ENCODE measurements at places on chromosomes 11 and 22. TPM values are rescaled to one million over a fixed set of nuclear protein-coding genes. Genes with fewer than 3 reads are reported as not detected.
A peak's percentile ranks its signal among the peaks of the same experiment; 100 is the strongest.

DNA sequence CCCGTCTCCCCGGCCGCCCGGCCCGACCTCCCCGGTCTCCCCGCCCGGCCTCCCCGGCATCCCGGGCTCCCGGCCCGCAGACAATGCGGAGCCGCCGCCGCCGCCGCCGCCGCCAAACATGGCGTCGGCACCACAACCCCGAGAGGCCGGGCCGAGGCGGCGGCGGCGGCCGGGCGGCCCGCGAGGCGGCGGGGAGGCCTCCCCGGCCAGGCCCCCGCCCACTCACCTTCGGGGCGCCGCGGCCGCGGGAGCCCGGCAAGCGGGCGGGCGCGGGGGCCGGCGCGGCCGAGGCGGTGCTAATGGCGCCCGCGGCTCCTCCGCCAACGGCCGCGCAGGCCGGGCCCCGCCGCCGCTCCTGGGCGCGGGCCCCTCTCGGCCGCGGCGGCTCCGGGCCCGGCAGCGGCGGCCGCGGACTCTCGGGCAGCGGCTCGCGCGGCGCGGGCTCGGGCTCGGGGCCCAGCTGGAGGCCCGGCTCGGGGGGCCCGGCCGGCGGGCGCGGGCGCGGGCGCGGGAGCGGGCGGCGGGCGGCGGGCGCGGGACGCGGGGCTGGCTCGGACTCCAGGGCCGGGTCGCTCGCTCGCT lies 311 bp downstream of the BRD1 start:
- no peak for DNase-seq

DNA sequence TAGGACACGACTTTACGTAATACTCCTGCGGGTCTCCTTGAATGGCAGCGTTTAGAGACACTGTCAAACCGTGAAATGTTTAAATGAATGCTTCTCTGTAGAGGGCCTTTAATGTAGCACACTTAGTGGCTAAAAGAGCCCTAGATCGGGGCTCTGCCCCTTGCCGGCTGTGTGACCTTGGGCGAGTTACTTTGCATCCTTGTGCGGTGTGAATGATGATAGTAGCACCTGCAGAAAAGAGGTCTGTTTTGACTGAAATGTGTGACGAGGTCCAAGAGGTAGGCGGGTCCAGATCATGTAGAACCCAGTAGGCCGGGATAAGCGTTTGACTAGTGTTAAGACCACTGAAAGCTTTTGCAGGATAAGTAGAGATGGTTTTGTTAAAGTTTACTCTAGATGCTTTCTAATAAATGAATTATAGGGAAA lies 866 bp downstream of the MED17 start:
- DNase-seq, result peak; percentile 6

GRCh38 chr11:7603031-7603781 lies 70.1 kb downstream of the CYB5R2 start:
- DNase-seq, result no peak

DNA sequence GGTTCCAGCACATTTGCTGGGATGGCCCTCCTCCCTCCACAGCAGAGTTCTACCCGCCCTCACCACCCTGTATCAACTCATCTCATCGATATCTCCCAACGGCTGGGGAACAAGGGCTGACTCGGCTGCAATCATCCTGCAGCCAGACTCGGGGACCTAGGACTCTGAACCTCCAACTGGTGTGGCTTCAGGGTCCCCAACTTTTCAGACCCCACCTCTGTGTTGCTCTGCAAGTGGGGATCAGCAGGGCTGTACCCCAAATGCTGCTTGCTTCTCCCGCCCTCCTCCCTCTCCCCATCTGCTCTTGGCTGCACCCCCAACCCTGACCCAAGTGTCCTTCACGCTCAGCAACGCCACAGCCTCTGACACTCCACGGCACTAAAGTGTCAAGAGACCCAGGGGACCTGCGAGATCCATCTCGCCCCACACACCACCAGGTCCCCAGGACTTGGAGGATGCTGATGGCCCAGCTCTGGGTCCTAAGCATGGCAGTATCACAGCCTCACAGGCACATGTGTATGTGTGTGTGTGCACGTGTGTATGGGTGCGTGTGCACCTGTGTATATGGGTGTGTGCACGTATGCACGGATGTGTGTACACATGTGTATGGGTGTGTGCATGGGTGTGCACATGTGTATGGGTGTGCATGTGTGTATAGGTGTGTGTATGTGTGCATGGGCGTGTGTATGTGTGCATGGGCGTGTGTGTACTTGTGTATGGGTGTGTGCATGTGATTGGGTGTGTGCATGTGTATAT lies 26.4 kb downstream of the KCNQ1 start:
- DNase-seq, result no peak

DNA sequence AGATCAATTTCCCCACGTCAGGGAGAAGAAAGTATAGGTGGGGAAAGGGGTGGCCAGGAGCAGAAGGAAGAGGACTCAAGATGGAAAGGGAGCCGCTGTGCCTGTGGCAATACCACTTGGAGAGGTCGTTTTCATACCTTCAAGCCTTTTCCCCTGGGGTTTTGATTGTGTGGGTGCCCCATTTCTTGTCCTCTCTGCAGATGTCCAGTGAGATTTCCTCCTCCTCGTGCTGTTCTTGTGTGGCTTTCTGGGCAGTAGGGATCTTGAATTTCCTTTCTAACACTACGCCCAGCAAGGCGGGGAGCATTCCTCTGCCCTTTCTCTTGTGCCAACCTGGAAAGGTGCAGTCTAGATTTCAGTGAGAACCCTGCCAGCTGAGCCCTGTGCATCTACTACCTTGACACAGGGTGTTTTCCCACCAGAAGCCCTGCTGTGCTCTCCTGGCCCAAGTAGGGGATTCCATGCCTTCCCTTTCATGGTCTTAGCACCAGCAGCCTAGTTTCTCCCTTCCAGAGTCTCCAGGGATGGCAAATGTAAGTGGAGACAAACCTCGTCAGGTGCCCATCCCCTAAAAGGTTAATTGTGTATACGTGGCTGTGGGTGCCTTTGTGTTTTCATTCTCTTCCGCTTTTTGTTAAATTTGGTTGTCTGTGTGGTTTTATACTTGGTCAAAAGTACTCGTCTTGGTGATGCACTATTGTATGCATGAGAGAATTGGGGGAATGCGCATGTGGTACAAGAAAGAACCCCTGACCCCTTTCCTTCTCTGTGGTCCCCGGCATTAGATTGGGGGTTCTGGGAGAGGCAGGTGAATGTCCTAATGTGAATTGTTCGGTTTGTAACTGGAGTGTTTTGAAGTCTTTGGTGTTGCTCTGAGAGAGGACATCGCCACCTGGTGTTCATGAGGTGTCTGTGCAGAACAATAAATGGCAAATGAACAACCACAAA lies 71.4 kb upstream of the MPEG1 start:
- peak; percentile 47 for DNase-seq

- no peak for DNase-seq
These were observed 82.8 kb downstream of the FEZ1 start for GRCh38 chr11:125413226-125413625.

DNA sequence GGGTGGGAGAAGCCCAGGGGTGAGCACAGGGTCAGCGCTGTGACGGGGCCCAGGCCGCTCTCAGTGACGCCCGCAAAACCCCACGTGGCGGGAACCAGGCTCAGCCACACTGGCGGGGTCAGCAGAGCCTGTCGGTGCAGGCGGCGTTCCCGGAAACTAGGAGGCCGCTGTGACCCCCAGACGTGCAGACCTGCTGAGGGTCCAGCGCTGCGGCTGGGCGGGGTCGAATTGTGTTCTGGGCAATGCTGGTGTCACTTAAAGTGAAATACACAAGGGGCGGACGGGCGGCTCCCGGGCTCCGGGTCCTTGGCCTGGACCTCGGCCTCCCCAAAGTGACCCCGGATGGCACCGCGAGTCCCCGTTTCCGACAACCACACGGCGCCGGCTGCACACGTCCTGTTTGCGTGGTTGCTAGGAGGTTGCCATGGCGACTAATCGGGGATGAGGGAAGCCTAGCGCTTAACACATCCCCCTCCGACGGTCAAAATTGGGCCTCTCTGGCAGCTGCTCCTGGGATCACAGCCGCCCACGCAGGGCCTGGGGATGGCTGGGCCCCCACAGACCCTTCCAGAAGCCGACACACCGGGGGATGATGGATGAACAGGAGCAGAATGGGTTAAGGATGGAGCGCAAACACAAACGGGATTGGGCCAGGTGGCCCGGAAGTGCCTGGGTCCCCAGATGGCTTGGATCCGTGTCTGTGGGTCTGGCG lies 81.7 kb upstream of the PRR5 start:
- DNase-seq, result no peak

DNA sequence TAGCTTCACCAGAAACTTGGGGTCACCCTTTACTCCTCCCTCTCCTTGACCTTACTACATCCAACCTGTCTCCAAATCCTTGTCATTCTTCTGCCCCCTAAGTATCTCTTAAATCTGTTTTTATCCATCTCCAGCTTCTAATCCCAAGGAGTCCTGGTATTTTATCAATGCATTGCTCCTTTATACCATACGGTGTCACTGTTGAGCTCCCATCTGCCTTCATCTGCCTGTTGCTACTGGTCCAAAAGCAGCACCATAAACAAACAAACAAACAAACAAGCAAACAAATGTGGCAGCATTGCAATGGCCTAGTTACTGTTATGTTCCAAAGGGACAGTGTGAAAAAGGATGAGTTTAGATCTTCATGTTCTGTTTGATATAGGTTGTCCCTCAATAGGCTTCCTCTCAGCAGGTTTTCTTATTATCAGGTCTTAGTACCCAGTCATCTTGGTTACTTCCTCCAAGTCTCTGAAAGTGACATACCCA lies 34.2 kb downstream of the DNHD1 start:
- peak; percentile 50 for DNase-seq

DNA sequence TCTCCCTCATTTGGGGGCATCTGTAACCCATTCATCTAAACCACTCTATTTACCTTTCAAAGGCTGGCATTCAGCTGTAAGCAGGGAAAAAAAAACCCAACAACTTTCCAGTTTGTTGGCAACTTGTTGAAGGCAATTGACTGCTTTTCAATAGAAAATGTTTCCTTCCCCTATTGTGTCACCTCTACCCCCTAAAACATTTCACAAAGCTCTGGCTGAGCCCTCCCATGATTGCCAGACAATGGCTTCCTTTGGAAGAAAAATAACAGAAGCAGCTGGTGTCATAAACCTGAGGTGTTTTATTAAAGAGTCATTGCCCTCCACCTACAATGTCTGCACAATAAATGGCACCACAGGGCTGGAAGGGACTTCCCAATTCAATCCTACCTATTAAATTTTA lies 22.1 kb upstream of the PSMA1 start:
- DNase-seq, result no peak

DNA sequence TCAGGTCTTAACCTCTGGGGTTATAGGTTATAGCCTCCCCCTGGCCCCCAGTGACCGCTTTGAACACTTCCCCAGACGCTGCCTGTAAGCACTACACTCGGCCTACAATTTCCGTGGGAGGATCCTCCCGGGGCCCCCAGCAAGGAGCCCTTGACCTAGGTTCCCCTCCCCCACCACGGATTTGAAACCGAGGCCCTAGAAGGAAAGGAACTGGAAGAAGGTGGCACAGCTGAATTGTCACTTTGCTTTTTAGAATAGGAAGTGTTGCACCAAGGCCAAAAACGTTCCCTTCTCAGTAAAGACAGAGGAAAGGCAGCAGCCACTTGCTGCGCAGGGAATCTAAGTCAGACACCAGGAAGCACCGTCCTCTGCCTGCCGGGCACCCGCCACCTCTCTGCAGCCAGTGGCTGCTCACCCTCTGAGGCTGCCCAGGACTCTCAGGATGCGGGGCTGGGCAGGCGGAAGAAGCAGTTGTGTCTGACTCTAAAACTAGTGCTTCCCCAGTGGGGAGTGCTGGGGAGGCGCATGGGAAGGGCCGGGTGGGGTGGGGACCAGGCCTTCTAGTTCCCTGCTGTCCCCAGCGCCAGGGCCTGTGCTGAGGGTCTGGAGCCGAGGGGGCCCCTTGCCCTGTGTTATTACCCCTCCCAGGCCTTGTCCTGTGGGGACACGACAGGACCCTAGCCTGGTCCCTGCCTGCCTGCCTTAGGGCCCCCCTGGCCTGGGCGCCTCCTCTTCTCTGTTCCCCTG lies 7.9 kb upstream of the FLRT1 start:
- no peak for DNase-seq

GRCh38 chr11:111329306-111330204 lies 31.2 kb downstream of the POU2AF3 start:
- no peak for DNase-seq

DNA sequence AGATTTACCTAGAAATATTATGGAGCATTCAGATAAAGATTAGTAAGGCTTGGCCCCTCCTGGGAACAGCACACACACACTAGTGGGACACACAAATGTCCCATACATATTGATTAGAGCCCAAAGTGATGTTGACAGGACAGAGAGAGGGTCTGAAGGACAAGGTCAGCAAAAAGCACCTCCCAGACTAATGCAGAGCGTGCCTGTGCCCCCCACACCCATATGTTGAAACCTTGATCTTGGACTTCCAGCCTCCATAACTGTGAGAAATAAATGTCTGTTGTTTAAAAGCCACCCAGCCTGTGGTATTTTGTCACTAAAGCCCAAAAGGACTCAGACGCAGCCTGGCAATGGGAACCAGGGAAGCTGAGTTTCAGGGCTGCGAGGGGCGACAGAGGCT lies 27.6 kb downstream of the LRFN4 start:
- DNase-seq, result no peak

- no peak for DNase-seq
These were observed 27.3 kb downstream of the INTS4 start for GRCh38 chr11:77967121-77967520.

- DNase-seq, result no peak
These were observed 19.6 kb upstream of the SEPTIN5 start for GRCh38 chr22:19694696-19695095.

DNA sequence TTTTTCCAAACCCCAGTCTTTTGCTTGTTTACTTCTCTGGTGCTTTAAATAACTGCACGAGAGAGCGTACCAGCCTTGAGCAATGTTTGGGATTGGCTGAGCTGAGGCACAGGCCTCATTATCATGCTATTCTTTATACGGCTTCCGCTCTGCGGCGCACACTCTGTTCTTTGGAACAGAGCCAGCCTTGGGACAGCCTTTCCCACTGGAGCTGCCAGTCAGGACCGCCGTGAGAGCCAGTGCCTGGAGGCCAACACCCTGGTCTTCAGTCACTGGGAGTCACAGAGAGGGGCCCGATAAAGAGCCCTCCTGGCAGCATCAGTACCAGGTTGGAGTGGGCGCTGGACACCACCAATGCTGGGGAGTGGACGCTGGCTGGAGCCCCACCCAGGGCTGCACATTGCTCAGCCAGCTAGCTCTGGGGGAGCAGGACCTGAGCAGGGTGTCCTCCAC lies 125.6 kb downstream of the BCR start:
- peak; percentile 84 for DNase-seq

Gene CCDC116
- not detected for total RNA-seq

Gene ZNF280A
- total RNA-seq, result not detected

Gene AGBL2
- 2.1 TPM for total RNA-seq

Gene KIAA1671
- 31.1 TPM for total RNA-seq

Gene PRODH
- 4.3 TPM for total RNA-seq
